RPMI7951 (cell line): ENCODE measurements at places on chromosomes 12 and 14.
A peak's percentile ranks its signal among the peaks of the same experiment; 100 is the strongest.

- no peak for DNase-seq
These were observed 650.0 kb downstream of the FLRT2 start for GRCh38 chr14:86179980-86180379.

DNA sequence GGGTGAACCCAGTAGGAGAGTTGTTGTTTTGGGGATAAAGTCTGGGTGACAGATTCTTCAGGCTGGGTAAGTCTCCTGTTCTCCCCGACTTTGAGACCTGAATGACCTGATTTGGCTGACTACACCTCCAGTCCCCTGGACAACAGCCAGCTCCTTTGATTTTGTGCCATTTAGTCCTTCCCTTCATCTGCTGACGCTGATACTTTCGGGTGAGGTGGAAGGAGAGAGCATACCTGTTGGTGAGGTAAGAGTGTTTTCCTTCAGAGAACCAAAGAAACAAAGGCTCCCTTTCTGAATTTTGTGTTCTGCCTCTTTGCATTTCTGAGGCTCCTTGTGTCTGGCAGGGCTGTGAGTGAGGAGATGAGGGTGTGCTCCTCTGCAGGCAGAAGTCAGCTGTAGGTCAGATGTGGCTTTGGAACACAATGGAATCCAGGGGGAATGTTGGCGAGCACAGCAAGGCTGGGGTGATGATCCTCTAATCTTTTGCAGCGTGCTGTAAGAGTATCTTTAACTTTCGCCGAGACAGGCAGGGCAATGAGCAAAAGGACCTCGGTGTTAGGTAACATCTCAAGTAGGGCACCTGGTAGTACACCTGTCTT is 12.1 kb downstream of the ETV6 start:
- DNase-seq = no peak

DNA sequence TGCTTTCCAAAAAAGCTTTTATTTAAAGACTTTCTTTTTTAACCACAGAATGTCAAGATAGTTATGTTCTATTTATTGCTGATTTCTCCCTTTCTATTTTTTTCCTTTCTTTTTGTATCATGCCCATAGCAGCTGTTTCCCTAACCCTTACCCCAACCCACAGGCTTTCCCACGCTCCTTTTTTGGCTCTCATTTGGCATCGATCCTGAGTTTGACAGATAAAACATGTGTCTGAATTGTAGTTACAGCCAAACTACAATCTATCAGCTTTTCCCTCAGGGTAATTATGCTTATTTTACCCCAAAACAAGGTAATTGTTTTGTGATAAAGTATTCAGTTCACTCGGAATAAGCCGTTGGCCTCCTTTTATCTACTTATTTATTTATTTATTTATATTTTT is 46.7 kb downstream of the PDE3A start:
- DNase-seq = peak; percentile 1

GRCh38 chr12:93094988-93095737 is 166.1 kb upstream of the EEA1 start:
- DNase-seq = no peak

DNA sequence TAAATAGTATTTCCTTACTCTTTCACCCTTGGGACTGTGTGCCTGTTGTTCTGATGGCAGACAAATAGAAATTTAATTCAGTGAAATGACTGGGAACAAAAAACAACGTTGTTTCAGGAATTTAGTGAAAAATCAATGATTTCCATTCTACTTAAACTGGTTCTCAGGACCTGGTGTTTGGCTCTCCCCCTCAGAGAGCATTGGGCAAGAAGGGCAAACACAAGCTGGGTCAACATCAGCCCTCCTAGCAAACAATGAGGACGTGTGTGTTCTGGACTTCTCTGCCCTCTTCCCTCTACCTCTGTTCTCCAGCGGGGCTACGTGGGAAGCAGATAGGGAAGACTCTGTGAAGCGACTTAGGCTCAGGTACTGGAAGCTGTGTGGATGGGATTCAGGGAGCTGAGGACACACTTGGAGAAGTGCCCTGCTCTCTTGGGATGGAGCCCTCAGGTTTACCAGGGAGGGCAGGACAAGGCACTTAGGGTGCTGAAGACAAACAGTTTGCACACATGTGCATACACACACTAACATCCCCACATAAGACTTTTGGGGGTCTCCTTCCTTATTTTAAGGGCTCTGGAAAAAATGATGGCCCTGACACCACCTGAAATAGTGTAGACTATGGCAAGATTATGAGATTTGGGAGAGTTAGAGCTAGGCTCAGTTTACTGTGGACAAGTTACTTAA is 7.6 kb upstream of the SERPINA1 start:
- DNase-seq = no peak

GRCh38 chr14:50656776-50657175 is 11.3 kb downstream of the SAV1 start:
- DNase-seq = no peak

GRCh38 chr12:34287437-34287836 is 265.1 kb downstream of the ALG10 start:
- no peak for DNase-seq

GRCh38 chr12:100476013-100476751 is 2.5 kb downstream of the NR1H4 start:
- DNase-seq = no peak

DNA sequence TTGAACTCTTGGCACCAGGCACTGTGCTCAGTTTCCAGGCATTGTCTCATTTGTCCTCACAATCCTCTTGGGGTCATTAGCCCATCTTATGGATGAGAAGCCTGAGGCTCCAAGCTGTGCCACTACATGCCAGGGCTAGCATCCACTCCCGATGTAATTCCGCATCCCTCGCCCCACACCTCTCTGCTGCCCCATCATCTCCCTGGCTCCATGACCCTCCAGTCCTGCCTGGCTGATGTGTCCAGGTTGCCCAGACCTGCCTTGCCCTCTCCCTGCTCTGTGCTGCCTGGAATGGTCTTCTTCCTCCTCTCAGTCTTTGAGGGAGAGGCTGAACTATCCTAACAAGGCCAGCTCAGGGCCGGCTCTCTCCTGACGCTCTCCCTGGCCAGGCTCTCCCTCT is 27.5 kb downstream of the PIGH start:
- DNase-seq = no peak

- peak; percentile 44 for DNase-seq
These were observed 949 bp downstream of the PLBD2 start for GRCh38 chr12:113359133-113359938.

DNA sequence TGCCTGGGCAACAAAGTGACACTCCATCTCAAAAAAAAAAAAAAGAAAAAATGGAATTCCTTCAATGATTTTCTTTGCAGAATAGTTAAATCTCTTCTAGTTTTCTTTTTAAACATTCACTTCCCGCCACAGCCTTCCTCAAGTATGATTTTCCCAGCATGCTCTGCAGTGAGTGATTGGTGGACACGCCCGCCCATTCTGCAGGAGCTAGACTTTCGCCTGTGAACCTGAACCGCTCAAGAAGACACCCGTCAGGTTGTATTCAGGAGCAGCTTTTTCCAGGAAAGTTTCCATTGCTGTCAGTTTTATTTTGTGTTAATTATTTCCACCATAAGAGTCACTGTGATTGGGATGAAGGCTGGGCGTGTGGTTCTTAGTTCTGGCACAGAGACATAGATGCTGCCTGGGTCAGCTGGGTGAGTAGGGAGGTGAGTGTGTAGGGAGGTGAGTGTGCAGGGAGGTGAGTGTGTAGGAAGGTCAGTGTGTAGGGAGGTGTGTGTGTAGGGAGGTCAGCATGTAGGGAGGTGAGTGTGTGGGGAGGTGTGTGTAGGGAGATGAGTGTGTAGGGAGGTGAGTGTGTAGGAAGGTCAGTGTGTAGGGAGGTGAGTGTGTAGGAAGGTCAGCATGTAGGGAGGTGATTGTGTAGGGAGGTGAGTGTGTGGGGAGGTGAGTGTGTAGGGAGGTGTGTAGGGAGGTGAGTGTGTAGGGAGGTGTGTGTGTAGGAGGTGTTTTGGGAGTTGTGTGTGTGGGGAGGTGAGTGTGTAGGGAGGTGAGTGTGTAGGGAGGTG is 76.2 kb downstream of the KIF26A start:
- DNase-seq = no peak

- no peak for DNase-seq
These were observed 39.8 kb downstream of the FNTB start for GRCh38 chr14:65026526-65026925.

DNA sequence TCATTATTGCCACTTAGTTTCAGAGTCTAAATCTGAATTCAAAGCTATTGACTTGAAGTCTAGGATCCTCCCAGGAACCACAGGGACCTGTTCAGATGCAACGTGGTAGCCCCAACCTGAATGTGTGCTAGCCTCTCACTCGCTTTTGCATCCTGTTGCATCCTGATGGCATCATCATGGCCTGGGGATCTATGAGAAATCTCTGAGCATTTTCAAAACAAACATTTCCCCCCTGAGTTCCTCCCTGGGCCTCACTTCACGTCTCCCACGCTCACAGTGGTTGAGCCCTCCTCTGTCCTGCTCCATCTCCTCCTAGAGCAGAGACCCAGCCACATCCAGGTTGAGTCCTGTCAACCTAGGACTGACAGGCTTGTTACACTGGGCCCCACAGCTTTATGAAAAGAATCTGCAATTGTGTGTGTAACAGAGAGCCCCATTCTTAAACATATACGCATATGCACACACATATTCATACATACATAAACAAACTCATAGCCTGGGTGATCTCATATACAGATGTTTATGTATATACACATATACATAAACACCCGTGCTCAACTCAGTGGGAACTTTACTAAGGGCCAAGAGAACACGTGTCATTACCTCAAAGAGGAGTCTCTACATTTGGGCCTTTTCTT is 5.4 kb upstream of the KRT72 start:
- no peak for DNase-seq

DNA sequence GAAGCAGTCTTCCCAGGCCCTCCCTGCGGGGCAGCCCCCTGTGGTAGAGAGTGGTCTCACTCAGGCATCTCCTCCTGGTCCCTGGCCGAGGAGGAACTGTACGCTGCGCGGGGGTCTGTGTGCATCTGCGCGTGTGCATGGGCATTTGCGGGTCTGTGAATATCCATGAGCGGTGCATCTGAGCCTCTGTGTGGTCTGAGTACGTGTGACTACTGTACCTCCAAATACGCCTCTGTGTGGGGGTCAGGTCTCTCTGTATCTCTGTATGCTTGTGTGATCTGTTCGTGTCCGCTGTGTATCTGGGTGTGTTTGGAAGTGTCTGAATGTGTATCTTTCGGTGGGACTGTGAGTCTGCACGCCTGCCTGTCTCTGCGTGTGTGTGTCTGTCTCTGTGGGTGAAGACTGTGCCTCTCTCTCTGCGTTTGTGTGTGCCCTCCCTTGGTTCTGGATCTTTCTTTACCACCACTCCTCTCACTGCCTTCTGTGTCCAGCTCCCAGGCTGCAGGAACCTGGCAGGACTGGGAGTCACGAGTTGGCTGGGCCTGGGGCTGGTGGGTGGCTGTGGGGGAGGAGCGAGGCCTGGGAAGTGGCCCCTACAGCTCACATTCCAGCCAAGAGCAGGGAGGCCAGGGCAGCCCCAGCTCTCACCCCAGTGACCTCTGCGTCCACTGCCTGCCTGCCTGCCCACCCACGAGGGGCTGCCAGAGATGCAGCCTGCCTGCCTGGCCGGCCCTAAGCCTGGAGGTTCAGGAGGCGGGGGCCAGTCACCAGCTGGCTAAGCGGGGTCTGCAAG is 1.1 kb upstream of the PGF start:
- DNase-seq = no peak

GRCh38 chr12:55745361-55746173 is 2.6 kb downstream of the GDF11 start:
- DNase-seq = no peak

DNA sequence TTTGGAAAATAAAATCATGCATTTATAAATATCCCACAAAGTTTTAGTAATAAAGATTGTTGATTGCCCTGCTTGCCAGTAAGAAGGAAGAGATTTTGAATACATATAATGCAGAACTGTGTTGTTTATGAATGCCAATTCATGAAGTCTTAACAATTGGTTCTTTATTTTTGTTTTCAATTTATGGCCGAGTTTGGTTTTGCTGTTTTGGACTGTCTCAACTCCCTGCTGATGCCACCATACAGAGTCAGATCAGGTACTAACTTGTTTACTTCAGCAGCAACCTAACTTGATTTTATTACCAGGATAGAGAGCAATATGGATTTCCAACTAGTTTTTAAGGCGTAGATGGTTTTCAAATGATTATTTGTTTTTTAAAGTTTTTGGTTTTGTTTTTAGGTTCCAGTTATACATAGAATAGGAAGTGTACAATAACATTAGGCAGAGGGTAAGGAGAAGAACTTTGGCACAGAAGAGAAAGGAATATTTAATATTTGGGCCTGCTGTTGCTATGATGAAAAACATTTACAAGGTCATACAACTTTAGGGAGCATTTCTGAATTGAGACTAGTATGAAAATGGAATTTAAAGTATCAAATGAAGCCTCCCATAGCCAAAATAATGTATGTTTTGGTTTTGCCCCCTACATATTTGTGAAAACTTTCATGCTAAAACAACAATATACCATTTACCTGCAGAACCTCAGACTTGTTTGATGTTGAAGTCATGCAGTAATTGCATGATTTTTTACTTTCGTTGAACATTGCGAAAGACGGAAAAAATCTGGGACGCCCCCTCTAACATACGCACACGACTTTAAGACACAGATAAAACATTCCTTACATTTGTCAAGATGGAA is 904 bp upstream of the FAM177A1 start:
- DNase-seq = no peak

DNA sequence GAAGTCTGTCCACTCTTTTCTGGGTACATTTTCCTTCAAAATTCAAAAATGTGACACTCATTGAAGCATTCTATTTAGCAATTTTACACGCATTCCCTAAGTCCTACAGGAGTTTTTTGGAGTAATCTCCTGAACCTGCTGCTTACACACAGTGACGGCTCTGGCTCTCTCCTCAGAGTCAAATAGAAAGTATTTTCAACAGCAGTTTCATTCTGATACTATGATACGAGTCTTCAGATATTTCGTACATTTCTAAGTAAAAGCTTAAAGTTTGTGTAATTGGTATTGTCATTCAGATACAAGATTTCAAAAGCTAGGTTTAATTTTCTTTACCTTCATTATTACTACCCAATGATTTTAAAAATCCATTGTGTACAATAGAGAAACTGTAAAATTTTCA is 36.4 kb downstream of the PIWIL1 start:
- DNase-seq = no peak

GRCh38 chr14:53735916-53736315 is 220.7 kb downstream of the BMP4 start:
- no peak for DNase-seq

GRCh38 chr14:103541709-103542604 is 13.0 kb downstream of the TRMT61A start:
- no peak for DNase-seq

GRCh38 chr12:121719926-121720414 is 7.4 kb downstream of the TMEM120B start:
- DNase-seq = peak; percentile 73

DNA sequence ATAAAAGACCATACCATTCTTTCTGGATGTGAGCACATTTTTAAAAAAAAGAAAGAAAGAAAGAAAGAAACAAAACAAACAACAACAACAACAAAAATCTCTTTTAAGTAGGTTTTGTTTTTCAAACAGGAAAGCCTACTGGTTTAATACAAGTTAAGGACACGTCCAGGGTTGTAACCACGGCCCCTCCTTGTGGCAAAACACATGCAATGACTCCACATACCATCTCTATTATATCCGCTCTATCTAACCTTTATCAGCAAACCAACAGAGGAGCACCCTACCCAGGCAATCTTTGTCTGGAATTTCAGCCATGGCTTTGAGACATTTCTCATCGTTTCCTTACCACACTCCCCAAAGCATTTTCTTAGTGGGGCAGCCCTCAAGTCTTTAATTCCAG is 360.5 kb upstream of the TMPO start:
- no peak for DNase-seq

- no peak for DNase-seq
These were observed 1.0 kb downstream of the SOS2 start for GRCh38 chr14:50230401-50230700.

- DNase-seq = no peak
These were observed 313.5 kb downstream of the ALG10 start for GRCh38 chr12:34335819-34336262.

GRCh38 chr12:3310271-3311026 is 180.6 kb upstream of the PRMT8 start:
- DNase-seq = no peak
